ENCODE measurements at places on chromosomes 6 and 20.

DNA sequence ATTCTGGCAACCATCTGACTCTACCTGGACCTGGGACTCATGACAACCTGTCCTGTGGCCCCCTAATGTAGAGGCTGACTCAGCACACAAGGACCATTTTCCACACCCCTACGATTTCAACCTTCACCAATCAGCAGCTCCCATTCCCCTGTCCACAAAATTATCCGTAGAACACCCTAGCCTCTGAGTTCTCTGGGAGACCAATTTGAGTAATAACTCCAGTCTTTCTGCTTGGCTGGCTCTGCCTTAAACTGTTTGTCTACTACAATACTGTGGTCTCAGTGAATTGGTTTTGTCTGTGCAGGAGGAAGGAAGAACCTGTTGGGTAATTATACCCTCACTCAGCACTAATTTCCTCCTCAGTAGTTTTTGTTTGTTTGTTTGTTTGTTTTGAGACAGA is 99.3 kb upstream of the MRPS10 start:
- no peak for DNase-seq

DNA sequence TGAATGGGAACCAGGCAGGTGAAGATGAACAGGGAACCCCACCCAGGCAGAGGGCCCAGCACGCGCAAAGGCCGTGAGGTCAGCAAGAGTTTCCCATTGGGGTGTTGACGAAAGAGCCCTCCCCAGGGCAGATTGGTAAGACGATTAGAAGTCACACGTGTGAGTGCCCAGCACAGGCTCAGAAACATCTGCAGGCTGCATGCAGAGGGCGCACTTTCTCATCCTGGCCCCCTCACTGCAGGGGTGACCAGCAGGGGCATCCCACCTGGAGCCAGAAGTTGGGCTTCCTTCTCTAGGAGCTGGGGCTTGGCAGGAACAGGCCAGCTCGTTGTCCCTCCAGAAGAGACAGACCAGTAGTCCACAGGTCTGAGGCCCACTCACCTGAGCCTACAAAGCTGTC is 38.4 kb downstream of the VSTM2L start:
- DNase-seq = no peak

DNA sequence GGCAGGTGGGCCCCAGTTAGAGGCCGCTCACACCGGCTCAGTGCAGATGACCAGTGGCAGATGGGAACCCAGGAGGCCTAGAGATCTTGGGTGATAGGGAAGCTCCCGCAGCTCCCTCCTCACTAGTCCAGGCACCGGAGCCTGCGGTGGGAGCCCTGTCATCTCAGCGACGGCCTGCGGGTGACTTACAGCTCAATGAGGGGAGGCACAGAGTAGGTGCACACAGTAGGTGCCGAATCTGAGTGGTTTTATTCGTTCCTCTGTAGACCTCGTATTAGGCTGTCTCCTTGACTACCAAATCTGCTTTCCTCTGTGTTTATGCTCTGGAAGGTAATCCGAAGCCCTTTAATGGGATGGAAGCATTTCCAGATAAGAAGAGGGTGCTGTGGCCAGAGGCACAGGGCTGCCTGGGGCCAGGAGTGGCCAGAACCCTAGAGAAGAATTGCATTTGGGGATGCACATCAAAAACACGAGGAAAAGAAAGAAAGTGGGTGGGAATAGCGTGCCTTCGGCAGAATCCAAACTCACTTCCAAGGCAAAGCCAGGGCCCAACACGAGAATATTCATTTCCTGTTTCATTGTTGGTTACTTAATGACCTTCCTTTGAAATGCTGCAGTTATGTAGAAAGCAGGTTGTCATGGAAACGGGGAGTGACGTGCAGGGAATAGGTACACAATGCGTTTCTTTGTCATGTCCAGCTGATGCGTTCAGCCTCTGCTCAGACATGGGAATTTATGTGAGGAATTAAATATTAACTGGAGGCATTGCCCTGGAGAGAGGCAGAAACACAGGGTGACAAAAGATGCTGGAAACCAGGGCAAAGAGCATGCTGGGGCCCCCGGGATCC is 24.7 kb downstream of the MYT1 start:
- peak; percentile 97 for DNase-seq

DNA sequence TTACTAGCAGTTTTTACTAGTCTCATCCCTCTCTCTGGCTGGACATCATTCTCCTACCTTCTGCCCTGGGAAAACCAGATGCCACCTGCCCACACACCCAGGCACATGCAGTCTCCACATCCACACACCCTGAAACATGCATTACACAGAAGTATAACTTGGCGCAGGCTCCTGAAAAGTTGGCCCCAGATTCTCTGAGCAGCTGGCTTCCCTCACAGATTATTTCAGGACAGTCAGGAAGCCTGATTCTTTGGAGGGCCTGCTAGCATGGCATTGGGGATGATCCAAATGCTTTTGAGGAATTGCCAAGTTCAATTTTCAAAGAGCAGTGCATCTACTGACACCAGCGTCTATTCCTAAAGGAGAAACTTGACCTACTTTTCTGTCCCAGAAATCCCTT is 27.8 kb upstream of the KIF16B start:
- DNase-seq = peak; percentile 94

- peak; percentile 30 for DNase-seq
Observed at GRCh38 chr6:35468980-35469750, 964 bp downstream of the RPL10A start.

DNA sequence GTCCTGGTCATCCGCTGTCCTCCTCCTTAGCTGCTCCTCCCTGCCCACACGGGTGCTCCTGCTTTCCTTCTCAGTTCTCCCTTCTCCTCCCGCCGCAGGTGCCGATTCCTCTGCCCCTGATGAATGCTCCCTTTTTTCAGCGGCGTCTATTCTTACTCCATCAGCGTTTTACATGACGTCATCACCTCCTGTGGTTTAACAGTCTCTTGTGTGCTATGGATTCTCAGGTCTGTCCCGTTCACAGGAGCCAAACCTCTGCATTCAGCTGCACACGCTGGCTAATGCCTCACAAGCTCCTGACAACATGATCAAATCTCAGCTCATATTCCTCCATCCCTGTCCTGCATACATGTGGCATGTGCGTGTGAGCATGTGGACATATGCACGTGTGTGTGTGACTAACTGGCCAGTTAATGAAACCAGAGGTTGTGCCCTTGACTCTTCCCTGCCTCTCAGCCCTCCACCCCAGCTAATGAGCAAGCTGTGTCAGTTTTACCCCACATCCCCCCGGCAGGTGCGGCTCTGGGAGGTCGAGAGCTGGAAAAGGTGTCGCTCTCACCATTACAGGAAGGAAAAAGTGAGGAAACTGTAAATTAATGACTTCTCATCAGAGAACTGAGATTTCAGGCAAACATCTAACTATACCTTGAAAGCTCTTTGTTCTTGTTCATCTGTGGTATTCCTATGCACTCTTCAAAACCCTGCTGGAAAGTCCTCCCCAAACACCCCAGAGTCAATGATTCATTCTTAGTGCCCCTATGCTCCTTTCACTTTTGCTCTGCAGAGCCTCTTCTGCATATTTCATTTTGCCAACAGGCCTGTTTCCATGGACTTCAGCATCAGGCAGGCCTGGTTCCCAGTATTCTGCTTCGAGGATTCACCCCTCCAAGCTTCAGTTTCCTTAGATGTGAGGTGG is 163.1 kb downstream of the TTLL2 start:
- DNase-seq = peak; percentile 64

- no peak for DNase-seq
Observed at GRCh38 chr6:137903933-137904821, 37.1 kb downstream of the TNFAIP3 start.

GRCh38 chr6:131635384-131636340 is 1.4 kb upstream of the ENPP3 start:
- DNase-seq = no peak

GRCh38 chr6:140283197-140283596 is 908.7 kb upstream of the CITED2 start:
- DNase-seq = no peak

DNA sequence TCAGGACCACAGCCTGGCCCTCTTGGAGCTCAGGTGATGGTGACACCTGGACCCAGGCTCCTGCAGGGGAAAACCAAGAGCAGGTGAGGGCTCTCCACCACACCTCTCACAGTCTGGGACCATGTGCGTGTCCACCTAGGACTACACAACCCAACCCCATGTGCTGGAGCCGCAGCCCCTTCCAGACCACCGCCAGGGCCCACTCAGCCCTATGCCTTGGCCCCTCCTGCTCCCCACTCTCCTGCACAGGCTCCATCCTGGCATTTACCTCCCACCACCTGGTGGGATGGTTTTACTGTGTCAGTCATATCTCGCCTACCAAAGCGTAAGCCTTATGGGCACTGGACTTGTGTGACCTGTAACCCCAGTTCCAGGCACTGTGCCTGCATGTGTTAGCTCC is 13.1 kb upstream of the ADAM33 start:
- no peak for DNase-seq

DNA sequence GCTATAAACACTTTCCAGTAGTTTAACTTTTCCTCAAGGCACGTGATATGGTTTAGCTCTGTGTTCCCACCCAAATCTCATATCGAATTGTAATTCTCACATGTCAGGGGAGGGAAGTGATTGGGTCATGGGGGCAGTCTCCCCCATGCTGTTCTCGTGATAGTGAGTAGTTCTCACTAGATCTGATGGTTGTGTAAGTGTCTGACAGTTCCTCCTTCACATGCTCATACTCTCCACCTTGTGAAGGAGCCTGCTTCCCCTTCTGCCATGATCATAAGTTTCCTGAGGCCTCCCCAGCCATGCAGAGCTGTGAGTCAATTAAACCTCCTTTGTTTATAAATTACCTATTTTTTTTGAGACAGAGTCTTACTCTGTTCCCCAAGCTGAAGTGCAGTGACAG is 127.9 kb downstream of the DTNBP1 start:
- no peak for DNase-seq

DNA sequence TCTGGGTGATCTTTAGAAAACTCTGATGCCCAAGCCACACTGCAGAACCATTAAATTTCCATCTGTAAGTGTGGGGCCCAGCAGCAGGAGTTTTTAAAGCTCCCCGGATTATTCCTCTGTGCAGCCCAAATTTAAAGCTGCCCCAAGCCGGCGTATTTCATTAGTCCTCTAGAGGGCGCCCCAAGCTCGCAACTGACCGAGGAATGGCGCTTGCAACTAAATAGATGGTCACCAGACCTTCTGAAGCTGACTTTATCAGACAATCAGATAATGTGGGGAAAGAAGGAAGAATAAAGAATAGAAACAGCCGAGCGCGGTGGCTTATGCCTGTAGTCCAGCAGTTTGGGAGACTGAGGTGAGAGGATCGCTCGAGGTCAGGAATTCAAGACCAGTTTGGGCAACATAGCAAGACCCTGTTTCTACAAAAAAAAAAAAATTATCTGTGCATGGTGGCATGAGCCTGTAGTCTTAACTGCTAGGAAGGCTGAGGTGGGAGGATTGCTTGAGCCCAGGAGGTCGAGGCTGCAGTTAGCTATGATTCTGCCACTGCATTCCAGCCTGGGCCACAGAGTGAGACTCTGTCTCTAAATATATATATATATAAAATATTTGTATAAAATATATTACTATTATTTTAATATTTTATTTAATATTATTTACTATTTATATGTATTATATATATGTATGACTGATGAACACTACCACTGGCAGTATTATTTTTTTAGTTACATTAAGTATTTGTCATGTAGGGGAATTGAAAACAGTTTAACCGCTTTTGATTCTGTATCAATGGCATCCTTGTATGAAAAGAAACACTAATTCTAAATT is 56.0 kb downstream of the OTOR start:
- peak; percentile 92 for DNase-seq

DNA sequence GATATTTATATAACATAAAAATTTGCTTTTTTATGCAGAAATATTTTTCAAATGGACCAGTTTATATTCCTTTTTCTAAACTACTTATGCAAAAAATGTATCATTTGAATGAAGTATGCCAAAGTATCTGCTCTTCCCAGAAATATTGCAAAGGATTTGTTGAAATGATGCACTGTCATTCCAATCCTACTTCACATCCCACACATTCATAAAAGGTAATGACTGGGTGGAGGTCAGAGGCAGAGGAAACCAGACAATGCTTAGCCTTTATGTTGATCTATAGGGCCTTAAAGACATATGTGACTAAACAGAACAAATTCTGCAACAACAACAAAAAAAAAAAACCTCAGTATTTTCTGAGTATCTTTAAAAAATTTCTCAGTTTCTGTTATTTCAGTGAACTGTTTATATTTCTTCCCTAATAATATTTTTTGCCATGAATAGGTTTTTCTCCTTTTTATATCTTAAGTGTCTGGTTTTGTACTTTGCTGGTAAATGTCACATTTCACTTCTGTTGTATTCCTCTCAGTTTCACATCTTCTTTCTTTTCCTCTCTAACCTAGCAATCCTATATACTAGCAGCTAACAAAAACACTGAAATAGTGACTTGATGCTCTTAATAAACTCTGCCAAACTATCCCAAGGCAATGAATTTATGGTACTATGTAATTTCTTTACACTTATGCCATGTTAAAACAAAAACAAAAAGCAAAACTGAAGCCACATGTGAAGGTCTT is 374.1 kb downstream of the BCKDHB start:
- no peak for DNase-seq

DNA sequence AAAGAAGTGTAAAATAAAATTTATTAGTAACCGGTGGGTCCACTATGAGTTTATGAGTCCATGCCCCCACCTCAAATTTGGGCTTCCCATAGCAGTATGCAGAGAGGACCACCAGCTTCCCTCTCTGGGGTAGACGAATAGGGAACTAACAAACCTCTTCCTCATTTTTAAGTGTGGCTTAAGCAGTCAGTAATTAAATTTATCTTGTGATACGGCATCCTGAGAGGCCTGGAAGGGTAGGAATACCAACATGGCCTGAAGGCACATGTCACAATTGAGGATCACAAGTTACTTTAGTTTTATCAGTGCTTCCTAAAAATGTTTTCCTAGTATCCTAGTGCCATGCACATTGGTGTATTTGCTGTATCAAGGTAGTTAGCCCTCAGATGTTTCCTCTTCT is 239.9 kb downstream of the HIVEP2 start:
- no peak for DNase-seq

GRCh38 chr6:140566781-140567277 is 1192.4 kb upstream of the CITED2 start:
- no peak for DNase-seq

Data from brain (organoid and tissue), 16 donors.